KG1 (cell line): ENCODE measurements at places on chromosomes 7 and 10.

- peak; percentile 54 for DNase-seq
These were observed 33.3 kb upstream of the EBLN1 start for GRCh38 chr10:22250897-22251660.

DNA sequence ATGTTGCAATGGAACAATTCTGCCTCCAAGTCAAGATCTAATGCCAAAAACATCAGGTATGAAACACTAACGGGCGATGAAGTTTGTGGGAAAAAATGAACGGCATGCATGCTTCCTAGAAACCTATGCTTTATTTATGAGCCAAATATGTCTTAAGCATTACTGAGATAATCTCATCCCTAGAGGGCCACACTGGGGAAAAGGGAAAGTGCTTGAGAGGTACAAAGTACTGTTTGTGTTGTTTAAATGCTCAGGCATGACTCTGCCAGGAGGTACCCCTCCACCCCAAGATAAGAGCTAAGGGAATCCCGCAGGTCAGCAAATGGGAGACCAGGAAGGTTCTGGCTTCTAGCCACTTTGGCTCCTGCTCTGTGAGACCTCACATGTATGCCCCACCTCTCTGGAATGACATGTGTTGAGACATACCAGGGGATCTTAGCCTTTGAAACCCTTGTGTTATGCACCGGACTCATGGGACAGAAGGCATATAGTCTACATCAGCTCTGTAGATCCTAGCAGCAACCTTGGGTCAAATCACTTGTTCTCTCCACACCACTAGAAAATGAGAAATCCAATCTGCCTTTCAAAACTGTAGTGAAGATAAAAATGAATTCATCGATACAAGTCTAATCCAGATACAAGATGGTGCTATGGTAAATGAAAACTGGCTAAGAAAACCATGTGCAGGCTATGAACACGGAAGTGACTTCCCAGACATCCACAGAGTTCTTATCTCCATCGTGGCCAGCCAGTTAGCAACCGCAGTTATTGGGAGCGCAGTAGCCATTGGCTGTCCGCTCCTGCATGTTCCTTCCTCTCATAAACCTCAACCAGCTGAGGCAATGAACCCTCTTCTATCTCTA is 61.0 kb downstream of the CREB3L2 start:
- DNase-seq, result no peak

DNA sequence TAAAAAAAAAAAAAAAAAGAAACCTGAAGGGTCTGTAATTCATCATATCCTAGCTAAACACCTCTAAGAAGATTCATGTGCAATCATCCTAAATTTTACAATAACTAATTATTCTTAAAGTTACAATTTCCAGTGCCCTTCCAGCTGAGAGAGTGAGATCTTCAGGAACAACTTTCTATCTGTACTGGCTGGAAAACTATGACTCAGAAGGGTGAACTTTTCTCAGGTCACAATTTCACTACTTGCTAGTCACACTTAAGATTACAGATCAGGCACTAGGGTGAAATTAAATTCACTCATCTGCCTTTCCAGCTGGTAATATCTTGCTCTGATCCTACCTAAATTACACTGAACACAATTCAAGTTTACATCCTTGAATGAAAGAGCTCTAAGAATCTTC is 158.8 kb downstream of the ANK3 start:
- no peak for DNase-seq

- DNase-seq, result peak; percentile 64
These were observed 5.4 kb downstream of the IDI1 start for GRCh38 chr10:1043532-1043995.

DNA sequence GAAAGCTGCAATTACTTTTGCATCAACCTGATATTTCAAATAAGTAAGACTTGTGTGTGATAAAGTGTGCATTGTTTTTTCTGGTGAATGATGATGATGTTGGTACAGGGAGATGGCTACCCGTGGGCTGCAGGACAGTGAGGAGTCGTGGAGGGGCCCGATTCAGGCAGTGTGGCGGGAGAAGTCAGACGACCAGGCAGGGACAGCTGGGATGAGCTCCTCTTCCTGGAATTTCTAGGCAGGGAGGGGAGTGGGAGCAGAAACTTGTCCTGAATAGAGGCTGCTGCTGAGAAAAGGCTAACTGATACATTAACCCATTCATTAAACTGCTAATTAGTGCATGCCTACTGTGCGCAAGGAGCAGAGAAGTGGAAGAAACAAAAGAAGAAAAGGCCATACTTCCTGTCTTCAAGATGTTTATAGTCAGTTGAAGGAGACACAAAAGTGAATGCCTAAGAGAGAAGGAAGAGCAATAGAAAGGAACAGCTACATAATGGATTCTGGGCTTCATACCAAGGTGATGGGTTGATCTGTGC is 9.3 kb upstream of the GATAD1 start:
- DNase-seq, result no peak

- DNase-seq, result no peak
These were observed 5.1 kb upstream of the OAT start for GRCh38 chr10:124423813-124424212.

DNA sequence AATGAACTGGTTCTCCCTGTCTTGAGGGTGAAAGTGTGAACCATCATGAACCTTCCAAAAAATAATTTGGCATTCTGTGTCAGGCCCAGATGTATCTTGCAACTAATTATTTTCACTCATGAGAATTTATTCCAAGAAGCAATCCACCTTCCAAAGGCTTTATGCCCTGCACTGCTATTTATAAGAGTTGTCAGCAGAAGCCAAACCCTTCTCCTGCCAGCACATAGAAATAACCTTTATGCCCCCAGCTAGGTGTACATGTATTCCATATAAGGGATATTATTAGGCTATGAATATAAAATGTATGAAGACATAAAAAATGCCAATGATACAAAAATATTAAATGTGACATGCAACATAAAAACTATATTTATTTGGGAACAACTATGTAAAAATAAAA is 69.0 kb upstream of the GDF10 start:
- DNase-seq, result no peak

- no peak for DNase-seq
These were observed 93.2 kb downstream of the UNCX start for GRCh38 chr7:1325646-1326510.

DNA sequence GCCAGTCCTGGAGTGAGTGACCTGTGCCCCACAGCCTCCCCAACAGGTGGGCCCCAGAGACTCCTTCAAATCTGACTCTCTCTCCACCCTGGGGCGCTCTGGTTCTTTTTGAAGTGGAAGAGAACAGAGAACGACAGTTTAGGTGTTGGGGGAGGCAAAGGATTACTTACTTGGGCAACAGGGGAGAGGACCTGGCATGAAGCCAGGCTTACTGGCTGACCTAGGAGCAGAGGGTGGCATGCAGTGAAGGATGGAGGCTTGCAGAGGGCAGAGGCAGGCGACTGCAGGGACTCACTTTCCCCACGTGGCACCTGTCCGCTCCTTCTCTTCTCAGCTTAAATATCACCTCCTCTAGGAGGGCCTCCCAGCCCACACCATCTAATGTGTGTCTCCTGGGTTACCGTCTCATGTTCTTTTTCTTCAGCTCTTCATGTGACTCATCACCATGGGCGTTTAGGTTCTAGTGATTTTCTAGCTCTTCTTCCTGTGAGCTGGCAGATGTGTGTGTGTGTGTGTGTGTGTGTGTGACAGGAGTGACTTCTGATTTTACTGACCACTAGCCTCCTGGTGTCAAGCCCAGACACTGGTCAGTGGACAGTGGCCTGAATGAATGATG is 15.5 kb downstream of the LZTS2 start:
- DNase-seq, result no peak

GRCh38 chr10:49560526-49560925 is 21.6 kb upstream of the ERCC6 start:
- no peak for DNase-seq

GRCh38 chr10:71599518-71599917 is 120.1 kb downstream of the C10orf105 start:
- no peak for DNase-seq

- DNase-seq, result no peak
These were observed 812.8 kb downstream of the LRMDA start for GRCh38 chr10:76244061-76244686.
